ENCODE measurements at places on chromosomes 12 and 14.

- no peak for DNase-seq
- H3K4me1 ChIP-seq, result no peaks in the 10 kb centered on the region
- no peaks in the 10 kb centered on the region for H3K36me3 ChIP-seq
- no peak overlapping the region for H3K27ac ChIP-seq
- H3K4me3 ChIP-seq, result no peak overlapping the region
Observed at GRCh38 chr12:51635346-51635745, 44.3 kb downstream of the SCN8A start.

GRCh38 chr14:74946659-74947281 is 8.6 kb downstream of the PGF start:
- no peak overlapping the region for H3K4me3 ChIP-seq
- H3K27me3 ChIP-seq, result no peaks in the 10 kb centered on the region
- no peaks in the 10 kb centered on the region for H3K36me3 ChIP-seq

DNA sequence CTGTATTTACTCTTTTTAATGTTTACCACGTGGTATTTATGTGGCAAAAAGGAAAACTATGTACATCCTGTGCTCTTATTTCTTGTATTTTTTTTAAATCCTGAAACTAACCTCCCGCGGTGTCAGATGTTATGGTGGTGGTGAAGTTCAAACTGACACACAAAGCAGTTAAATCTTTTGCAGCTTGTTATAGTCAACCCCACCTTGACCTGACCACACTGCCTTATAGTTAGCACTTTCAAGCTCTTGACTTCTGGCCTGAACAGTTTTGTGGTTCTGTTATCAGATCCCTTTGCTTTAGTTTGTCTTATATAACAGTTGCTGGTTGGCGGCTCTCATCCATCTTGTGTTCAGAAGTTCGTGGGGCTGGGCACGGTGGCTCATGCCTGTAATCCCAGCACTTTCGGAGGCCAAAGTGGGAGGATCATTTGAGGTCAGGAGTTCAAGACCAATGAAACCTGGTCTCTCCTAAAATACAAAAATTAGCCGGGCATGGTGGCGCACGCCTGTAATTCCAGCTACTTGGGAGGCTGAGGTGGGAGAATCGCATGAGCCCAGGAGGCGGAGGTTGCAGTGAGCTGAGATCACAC is 2.1 kb downstream of the UNG start:
- no peak overlapping the region for H3K4me3 ChIP-seq
- H3K27ac ChIP-seq, result no peak overlapping the region
- peaks cover 6% of the 10 kb centered on the region for H3K36me3 ChIP-seq
- no peak for DNase-seq
- no peaks in the 10 kb centered on the region for H3K27me3 ChIP-seq

GRCh38 chr12:54394281-54394719 is 9.8 kb upstream of the ZNF385A start:
- H3K4me3 ChIP-seq, result no peak overlapping the region
- peaks cover 35% of the 10 kb centered on the region for H3K36me3 ChIP-seq
- no peak for DNase-seq
- H3K4me1 ChIP-seq, result peaks cover 13% of the 10 kb centered on the region
- H3K27me3 ChIP-seq, result no peaks in the 10 kb centered on the region
- H3K27ac ChIP-seq, result no peak overlapping the region

DNA sequence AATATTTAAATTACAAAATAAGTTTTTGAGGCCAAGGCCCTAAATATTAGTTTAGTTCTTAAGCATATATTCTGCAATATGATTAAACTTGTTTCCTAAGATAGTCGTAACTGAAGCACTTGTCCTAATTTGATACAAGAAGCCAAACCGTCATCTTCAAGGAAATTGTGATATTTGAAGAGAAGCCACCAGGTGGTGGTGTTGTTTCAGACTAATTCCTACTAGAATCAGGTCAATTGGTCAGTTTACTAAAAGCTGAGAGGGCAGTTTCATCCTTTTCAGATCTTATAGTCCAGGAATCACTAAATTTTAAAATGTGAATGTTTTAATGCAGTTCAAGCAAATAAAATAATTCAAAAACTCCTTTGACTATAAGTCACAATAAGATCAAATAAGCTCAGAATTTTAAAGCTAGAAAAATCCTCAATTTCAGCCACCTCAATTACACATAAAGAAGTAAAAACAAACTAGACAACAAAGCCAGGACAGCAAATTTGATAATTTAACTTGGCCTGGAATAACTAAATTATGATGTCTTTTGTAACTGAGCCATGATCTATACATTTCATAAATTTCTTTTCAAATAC is 7.1 kb upstream of the ARL1 start:
- no peak overlapping the region for H3K4me3 ChIP-seq
- no peaks in the 10 kb centered on the region for H3K4me1 ChIP-seq
- no peak for DNase-seq
- H3K27me3 ChIP-seq, result no peaks in the 10 kb centered on the region
- H3K27ac ChIP-seq, result no peak overlapping the region

DNA sequence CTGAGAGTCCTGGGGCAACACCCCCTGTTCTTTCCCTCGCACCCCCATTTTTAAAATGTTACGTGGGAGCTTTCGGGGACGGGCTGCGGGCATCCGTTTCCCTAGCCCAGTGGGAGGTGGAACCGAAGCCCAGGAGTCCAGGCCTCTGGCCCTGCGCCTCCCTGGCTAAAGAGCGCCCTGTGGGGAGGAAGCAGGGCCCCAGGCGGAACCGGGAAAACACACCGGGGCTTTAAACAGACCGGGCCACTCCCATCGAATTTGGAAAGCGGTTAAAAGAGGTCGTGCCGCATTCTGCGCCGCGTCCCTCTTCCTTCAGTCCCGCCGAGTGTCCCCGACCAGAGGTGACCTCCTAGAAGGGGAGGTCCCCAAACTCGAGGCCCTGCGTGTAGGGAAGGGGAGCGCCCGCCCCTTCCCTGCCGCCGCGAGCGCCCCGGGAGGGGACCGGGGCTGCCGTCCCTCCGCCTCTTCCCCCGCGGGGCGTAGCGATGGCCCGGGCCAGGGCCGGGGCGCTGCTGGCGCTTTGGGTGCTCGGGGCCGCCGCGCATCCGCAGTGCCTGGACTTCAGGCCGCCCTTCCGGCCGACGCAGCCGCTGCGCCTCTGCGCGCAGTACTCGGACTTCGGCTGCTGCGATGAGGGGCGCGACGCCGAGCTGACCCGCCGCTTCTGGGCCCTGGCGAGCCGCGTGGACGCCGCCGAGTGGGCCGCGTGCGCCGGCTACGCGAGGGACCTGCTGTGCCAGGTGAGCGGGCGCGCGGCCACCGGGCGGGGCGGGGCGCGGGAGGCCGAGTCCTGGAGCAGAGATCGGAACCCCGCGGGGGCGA is at the start of gene HHIPL1:
Gene HHIPL1 (plus strand): TSS at position 407 of the 822 bp plus-strand sequence. CDS start 79 bp downstream, at position 486.
- peaks cover 16% of the 10 kb centered on the region for H3K4me1 ChIP-seq
- DNase-seq, result peak; percentile 89
- H3K27me3 ChIP-seq, result peaks cover 6% of the 10 kb centered on the region
- peak within 1 kb of the TSS; percentile 57 for H3K4me3 ChIP-seq
- H3K27ac ChIP-seq, result no peak within 1 kb of the TSS

DNA sequence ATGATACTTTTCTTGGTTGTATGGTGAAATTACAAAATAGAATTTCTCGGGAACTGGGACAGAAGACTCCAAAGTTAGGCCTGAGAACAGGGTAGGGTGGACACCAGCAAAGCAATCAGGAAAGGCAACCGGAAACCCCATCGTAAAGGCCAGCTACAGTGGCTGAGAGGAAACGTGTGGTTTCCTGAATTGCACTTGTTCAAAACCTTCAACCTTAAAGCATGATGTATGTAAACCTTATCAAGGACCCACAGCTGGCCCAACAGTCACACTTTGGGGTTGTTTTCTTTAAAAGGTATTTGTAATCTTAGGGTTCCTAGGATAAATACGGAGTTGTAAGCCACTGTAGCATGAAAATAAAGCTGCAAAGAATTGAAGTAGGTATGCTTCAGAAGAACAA is 2.2 kb upstream of the PTGDR start:
- H3K36me3 ChIP-seq, result no peaks in the 10 kb centered on the region
- no peak overlapping the region for H3K4me3 ChIP-seq
- H3K27me3 ChIP-seq, result peaks cover 11% of the 10 kb centered on the region

DNA sequence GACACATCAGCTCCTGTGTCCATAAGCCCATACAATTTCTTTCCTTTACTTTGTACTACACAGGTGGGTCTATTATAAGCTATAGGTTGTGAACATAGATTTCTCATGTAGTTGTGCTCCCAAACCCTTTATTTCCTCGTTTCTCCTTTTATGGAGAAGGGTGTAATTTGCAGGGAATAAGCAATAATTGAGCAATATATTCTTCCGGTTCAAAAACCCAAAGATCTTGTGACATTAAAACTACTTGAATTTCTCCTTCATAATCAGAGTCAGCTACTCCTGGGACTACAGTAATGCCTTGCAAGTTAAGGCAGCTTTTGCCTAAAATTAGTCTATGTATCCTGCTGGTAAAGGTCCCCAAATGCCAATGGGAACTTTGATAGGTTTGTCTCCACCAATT is 19.1 kb upstream of the MAPKAPK5 start:
- no peaks in the 10 kb centered on the region for H3K27me3 ChIP-seq
- H3K36me3 ChIP-seq, result no peaks in the 10 kb centered on the region
- DNase-seq, result no peak
- H3K4me1 ChIP-seq, result peaks cover 11% of the 10 kb centered on the region
- peak overlapping the region; percentile 72 for H3K27ac ChIP-seq

- no peaks in the 10 kb centered on the region for H3K27me3 ChIP-seq
- no peaks in the 10 kb centered on the region for H3K36me3 ChIP-seq
- H3K4me3 ChIP-seq, result no peak overlapping the region
Observed at GRCh38 chr12:78684419-78684818, 180.2 kb upstream of the SYT1 start.

GRCh38 chr14:91062600-91062999 is 2.2 kb upstream of the RPS6KA5 start:
- H3K27me3 ChIP-seq, result no peaks in the 10 kb centered on the region
- no peaks in the 10 kb centered on the region for H3K36me3 ChIP-seq
- no peak for DNase-seq
- no peak overlapping the region for H3K4me3 ChIP-seq
- H3K27ac ChIP-seq, result no peak overlapping the region

GRCh38 chr14:102085948-102086708 is 716 bp downstream of the HSP90AA1 start:
- no peaks in the 10 kb centered on the region for H3K27me3 ChIP-seq
- H3K27ac ChIP-seq, result peak overlapping the region; percentile 100
- peaks cover 33% of the 10 kb centered on the region for H3K36me3 ChIP-seq
- peak; percentile 52 for DNase-seq

DNA sequence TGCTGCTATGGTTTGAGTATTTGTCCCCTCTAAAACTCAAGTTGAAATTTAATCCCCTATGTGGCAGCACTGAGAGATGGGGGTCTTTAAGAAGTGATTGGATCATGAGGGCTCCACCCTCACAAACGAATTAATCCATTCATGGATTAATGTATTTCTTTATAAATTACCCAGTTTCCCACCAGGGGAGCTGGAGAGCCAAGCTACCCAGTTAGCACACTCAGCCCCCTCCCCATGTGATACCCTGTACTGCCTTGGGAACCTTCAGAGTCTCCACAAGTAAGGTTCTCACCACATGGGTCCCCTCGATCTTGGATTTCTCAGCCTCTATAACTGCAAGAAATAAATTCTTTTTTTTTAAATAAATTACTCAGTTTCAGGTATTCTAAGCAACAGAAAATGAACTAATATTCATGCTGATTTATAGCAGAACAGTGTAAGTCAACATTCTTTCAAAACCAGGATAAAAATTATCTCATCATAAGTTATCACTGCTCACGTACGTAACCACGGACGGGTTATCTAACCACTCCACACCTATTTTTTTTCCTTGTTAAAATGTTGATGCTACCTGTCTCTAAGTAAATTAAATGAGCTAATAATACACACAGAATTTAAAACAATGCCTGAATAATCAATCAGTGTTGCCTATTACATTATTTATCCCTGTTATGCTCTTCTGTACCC is 3.6 kb downstream of the NAP1L1 start:
- H3K4me3 ChIP-seq, result no peak overlapping the region
- H3K36me3 ChIP-seq, result peaks cover 4% of the 10 kb centered on the region
- no peak for DNase-seq

DNA sequence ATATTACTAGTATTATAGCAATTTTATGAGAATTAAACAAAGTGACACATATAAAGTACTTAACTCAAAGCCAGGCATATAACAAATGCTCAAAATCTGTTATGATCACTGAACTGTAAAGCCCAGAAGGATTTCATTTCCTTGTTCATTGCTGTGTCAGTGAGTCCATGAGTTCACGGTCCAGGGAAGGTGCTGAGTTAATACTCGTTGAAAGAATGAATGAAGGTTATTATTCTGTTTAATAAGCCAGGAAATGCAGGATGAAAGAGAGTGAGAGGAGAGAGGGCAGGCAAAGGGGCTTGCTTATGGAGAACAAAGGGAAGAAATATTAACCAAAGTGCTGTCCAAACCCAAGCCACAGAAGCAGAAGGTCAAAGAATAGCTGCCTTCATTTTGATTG is 40.2 kb upstream of the NT5DC3 start:
- no peak for DNase-seq
- no peak overlapping the region for H3K4me3 ChIP-seq
- H3K36me3 ChIP-seq, result no peaks in the 10 kb centered on the region
- H3K27me3 ChIP-seq, result no peaks in the 10 kb centered on the region
- H3K4me1 ChIP-seq, result no peaks in the 10 kb centered on the region

DNA sequence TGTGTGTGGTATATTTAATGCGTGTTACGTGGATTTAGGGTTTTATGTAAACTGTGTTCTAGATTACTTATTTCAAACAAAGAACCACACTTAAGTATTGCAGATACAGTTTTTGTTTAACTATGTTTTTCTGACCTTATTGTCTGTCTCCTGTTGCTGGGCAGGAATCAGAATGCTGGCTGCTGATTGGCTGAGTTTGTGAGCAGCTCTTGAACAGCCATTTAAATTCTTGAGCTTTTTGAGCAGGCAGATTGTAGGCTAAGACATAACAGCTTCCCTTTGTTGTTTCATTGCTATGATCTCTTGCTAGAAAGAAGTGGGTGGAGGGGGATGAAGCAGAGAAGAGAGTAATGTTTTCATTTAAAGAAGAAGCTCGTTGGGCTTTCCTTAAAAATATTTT is 52.2 kb downstream of the ATF7IP start:
- DNase-seq, result no peak
- no peak overlapping the region for H3K27ac ChIP-seq
- peaks cover 24% of the 10 kb centered on the region for H3K4me1 ChIP-seq
- no peak overlapping the region for H3K4me3 ChIP-seq
- H3K27me3 ChIP-seq, result no peaks in the 10 kb centered on the region

- H3K27ac ChIP-seq, result no peak overlapping the region
- no peaks in the 10 kb centered on the region for H3K4me1 ChIP-seq
- no peak overlapping the region for H3K4me3 ChIP-seq
- no peaks in the 10 kb centered on the region for H3K27me3 ChIP-seq
Observed at GRCh38 chr14:51430079-51430478, 190.0 kb downstream of the TMX1 start.

GRCh38 chr14:89773151-89773550 is 181.4 kb downstream of the EFCAB11 start:
- H3K4me3 ChIP-seq, result no peak overlapping the region
- H3K27me3 ChIP-seq, result no peaks in the 10 kb centered on the region
- H3K27ac ChIP-seq, result no peak overlapping the region

GRCh38 chr12:76247026-76247646 is 101.1 kb downstream of the BBS10 start:
- H3K4me3 ChIP-seq, result no peak overlapping the region
- H3K4me1 ChIP-seq, result no peaks in the 10 kb centered on the region
- H3K36me3 ChIP-seq, result no peaks in the 10 kb centered on the region
- H3K27me3 ChIP-seq, result no peaks in the 10 kb centered on the region

GRCh38 chr12:50261654-50262053 is 21.7 kb downstream of the LIMA1 start:
- H3K27ac ChIP-seq, result no peak overlapping the region
- H3K4me1 ChIP-seq, result peaks cover 38% of the 10 kb centered on the region
- H3K4me3 ChIP-seq, result no peak overlapping the region
- no peaks in the 10 kb centered on the region for H3K27me3 ChIP-seq
- H3K36me3 ChIP-seq, result no peaks in the 10 kb centered on the region

All from upper lobe of left lung (tissue), 6 donors.